ENCODE measurements at places on chromosomes 12 and 14.

DNA sequence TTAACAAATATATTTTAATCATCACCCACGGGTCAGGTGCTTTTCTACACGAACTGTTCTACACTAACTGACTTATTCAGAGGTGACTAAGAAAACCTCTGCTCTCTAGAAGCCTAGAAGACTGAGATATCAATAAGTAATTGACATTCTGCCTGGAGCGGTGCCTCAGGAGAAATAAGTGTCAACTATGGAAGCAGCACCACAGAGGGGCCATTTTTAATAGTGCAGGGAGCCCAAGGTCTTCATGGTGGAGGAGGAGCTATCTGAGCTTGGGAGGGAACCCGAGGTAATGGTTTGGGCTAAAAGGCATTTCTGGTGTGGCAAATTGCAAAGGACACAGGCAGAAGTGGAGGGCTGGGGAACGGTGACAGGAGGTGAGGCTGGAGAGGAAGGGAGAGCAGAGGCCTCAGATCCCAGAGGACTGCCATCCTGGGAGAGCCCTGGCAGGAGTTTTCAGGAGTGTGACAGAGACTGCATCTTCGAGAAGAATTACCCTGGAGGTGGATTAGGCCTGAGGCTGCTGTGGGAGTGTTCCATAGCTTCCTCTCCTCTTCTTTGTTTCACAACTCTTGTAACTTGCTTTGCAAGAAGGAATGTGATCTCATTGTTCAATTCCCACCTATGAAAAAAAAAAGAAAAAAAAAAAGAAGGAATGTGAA, 123.1 kb downstream of the NPAS3 start:
- peak; percentile 56 for DNase-seq

DNA sequence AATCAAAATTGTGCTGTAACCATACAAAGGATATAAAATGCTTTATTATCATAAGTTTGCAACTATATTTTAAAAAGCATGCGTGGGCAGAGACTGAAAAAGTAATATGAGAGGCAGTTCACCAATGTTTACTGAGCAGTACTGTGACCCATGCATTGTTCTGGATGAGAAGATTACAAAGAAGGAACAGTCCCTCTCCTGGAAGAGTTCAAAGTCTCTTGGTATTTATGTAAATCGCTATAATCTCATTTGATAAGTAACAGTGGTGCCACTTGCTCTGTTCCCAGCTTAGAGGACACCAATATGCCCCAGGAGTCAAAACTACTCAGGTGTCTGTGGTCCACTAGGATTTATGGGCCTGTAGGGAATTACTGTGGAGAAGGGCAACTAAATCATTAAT, 2.1 kb upstream of the CMAS start:
- no peak for DNase-seq

GRCh38 chr12:2454601-2455177, 340.1 kb upstream of the FKBP4 start:
- no peak for DNase-seq

DNA sequence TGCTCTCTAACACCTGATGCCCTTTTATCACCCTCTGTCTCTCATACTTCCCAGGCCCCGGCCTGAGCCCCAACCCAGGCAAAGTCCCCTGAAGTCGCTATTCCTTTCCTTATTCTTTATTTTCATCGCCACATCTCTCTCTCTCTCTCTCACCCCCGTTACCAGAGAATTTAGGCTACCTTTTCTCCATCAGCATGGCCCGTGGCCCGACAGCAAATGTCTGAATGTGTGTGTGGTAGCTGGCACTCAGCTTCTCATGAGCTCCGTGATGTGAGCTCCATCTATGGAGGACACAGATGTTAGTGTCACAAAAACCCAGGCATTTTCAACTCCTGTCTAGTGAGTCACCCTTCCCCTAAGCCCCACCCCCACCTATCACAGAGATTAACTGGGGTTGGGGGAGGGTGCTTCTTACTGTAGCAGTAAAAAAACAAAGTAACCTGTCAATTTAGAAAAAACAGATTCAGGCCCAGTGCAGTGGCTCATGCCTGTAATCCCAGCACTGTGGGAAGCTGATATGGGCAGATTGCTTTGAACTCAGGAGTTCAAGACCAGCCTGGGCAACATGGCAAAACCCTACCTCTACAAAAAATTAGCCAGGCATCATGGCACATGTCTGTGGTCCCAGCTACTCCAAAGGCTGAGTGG, 53.8 kb downstream of the VCPKMT start:
- DNase-seq = peak; percentile 73

GRCh38 chr12:116928504-116928903, 17.8 kb downstream of the FBXW8 start:
- no peak for DNase-seq

DNA sequence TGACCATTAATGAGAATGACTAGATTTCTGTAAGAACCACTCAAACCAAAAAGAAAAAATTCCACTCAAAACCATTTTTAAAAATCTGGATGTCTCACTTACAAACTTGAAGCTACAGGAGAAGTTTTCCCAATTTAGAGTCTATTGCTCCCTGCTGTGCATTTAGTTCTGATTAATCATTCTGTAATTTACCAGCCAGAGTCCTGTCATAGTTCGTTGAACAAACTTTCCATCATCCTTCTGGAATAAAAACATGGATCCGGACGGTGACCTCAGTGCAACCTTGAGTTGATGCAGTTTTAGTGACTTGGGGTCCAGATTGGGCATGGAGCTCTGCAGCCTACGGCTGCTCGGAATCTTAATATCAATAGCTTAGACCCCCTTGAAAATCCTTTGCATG, 73.4 kb downstream of the PRMT8 start:
- no peak for DNase-seq

DNA sequence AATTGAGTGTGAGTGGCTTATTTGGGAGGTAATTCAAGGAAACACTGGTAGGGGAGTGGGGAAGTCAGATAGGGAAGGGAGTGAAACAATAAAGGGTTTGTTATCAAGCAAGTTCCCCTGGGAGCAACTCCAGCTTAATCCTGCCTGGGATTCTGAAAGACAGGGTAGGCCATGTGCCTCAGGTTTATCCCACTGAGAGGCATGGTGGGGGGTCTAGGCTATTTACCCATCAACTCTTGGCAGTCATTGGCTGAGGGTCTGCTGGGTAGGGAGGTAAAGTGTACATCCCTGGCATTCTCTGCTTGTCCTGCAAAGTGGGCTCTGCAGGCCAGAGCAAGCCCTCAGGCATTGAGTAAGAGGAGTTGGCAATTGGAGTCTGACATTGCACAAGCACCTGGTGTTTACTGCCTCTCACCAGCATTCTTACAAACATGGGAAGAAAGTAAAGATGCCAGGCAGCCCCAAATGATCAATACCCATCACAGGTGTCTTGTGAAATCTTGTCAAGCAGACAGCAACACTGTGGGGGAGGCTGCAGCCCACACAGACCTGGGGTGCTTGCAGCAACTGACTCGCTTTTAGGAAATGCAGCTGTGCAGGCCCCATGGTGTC, 169.3 kb downstream of the KTN1 start:
- peak; percentile 68 for DNase-seq
